ENCODE measurements at places on chromosomes 7 and 10.

DNA sequence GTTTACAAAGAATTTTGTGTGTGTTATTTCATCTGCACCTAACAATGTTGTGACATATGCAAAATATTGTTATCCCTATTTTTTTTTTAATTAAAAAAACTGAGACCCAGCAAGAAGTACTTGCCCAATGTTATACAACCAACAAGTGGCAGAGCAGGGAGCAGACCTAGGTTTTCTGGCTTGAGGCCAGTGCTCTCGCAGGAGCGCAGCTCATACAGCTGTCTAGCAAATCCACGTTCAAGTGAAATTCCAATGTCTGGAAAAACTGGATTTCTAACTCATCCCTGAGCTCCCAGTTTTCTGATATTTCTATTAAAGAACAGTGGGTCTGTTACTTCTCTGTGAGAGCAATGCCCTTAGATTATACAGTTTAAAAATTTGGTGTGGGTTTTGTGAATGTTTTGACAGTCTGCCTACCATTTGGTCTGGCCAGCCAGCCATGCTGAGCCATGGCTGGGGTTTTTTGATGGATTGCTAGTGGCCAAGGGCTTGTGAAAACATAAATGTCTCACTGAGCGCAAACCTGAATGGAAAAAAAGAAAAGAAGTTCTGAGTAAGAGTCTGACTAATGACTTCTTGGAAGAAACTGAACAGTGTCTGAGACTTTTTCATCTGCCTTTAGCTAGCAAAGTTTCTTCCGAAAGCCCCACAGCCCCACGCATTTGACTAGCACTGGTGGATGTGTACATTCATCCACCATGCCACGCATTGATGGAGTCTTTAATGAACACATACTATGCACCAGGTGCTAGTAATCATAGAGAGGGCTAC lies 15.4 kb upstream of the PRF1 start:
- DNase-seq: no peak

GRCh38 chr7:128265906-128266300 lies 24.8 kb downstream of the LEP start:
- no peak for DNase-seq

DNA sequence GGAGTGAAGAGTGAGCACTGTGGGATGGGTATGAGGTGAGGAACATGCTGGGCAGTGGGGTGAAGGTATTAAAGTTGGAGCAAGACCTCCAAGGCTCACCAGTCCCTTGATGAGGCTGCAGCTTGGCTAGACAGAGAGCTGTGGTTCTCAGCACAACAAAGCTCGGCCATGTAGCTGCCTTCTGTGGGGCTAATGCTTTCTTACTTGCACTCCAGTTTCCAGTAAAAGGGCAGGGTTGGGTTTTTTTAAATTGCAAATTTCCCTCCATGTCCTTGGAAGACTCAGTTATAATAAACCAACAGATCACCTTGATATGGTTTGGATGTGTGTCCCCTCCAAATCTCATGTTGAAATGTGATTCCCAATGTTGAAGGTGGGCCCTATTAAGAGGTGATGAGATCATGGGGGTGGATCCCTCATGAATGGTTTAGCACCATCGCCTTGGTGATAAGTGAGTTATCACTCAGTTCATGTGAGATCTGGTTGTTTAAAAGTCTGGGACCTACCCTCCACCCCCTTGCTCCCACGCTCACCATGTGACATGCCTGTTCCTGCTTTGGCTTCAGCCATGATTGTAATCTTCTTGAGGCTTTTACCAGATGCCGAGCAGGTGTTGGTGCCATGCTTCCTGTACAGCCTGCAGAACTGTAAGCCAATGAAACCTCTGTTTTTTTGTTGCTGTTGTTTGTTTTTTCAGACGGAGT lies 55.9 kb downstream of the ATXN7L1 start:
- no peak for DNase-seq

GRCh38 chr10:28533571-28534304 lies 820 bp downstream of the WAC start:
- peak; percentile 48 for DNase-seq

Data from activated CD4-positive, alpha-beta T cell treated with anti-CD3 and anti-CD28 coated beads for 1 hour (primary cell).